ENCODE measurements at places on chromosomes 12 and 14.

DNA sequence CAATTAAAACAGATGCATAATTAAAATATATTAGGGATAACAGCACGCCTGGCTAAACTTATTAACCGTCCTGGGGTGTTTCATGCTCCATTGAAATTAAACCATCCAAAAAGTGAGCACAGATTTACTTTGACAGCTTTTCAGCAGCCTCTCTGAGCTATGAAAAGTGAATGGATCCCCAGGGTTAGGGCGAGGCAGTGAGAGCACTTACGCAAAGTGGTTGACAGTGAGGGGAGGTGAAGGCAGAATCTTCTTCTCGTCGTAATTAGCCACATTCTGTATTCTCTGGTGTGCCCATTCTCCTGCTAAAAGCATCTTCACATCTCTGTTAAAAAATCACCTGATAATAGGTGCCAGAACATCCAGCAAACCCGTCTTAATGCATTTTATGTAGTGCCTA lies 1.9 kb downstream of the TMTC2 start:
- no peak for DNase-seq

DNA sequence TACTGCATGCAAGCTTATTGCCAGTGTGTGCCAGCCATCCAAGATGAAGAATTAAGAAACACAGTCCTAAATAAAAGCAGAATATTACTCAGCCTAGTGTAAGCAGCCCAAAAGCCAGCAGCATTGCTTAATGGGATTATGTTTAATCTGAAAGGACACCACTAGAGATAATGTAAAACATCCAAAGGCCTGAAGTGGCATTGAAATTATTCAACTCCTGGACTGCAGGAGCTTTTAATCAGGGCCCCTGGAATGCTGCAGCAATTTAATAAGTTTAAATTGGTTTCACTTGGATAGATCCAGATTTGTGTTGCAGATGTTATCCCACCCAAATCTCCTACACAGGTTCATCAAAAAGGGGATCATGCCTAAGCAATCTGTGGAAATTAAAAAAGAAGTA lies 193.0 kb downstream of the C12orf50 start:
- DNase-seq = no peak

DNA sequence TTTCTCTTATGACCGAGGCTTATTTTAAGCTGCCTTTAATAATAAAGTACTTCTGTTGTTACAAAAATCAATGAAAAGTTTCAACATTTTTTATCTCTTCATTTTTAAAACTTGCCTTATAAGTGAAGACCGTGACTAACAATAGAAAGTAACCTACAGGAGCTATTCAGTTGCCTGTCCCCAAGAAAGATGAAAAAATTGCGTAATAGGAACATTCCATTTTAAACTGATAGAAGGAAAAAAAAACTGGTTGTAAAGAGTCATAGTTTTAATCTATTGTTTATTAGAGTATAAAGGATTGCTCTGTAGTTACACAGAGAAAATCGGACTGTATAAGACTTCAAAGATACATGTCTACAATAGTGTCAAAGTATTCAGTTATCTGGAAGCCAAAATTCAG lies 83.3 kb downstream of the DAAM1 start:
- DNase-seq = no peak

DNA sequence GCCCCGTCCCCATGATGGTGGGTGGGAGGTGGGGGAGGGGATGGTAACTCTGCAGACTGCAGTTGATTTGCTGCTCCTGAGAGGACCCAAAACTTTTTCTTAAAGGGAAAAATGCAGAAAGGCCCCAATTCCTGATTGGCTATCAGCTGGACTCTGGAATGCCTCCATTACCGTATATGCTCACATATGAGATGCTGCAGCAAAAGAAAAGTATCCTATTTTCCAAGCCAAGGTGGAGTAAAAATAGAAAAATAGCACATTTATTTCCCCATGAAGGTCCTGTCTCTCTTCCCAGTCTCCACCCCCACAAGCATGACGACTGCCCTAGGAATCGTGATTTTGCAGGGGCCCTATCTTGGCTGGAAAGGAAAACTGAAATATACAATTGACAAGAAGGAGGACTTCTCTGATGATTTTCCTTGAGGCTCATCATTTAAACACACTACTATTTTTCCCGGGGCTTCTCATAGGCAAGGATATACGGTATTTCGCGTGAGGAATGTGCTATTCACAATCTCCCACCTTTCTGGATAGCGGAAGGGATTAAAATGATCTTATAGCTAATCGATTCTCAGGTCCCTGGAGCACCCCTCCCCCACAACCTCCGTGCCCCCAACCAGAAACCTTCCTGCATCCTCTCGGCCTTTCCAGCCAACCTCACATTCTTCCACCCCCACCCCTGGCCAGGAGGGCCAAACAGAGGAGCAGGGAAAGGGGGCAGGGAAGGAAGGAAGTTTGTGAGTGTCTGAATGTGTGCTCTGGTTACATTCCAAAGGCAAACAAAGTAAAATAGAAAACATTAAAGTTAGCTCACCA lies 138.9 kb upstream of the CCND2 start:
- DNase-seq = no peak

DNA sequence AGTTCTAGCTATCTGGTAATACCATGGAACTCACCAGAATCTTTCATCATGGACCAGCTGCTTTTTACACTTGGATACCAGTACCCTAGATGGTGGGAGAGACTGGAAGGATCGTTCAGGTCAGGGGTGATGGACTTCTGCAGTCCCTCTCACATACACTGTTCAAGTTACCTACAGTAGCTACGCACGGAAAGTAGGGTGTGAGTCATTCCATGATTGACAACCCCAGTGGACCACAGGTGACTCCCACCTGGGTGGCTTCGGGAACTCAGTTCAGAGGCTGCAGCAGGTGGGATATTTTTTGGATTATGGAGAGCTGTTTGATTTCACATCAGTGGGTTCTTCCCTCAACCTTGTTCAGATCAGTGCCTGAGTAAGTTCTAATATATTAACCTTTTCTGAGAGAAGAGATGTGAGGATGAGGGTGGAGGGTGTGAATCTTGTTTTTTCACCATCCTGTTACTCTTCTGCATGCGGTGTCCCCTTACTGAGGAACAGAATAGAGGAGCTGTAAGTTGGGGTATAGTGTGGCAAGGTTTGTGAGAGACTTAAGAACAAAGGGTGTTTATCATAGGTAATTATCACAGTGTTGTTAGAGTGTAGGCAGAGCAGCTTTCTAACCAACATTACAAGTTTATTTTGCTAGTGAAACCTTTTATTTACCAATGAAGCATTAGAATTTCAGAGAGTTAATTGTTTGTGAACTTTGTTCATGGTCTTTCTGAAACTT lies 39.6 kb downstream of the PRKCH start:
- no peak for DNase-seq

- DNase-seq = no peak
Observed at GRCh38 chr12:122845865-122846621, 10.8 kb downstream of the HIP1R start.

- DNase-seq = no peak
Observed at GRCh38 chr14:102326583-102326982, 7.0 kb downstream of the ZNF839 start.

- no peak for DNase-seq
Observed at GRCh38 chr14:61485661-61486060, 164.3 kb downstream of the PRKCH start.

- peak; percentile 16 for DNase-seq
Observed at GRCh38 chr12:118456741-118457140, 80.4 kb downstream of the SUDS3 start.

DNA sequence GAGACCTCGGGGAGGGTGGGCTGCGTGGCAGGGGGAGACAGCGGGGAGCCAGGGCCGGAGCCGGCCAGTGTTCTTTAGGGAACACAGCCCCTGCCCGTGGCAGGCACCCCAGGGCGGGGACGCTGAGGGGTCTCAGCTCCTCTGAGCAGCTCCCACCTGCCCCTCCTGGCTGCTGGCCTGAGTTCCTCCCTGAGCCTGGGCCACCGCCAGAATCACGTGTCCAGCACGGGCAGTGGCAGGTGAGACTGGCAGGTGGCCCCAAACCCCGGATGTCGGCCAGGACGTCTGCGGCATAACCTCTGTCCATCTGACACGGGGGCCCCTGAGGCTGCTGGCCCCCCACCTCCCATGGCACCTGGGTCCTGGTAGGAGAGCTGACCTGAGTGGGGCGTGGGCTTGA lies 25.1 kb downstream of the NOC4L start:
- no peak for DNase-seq

GRCh38 chr14:24131549-24131966 lies 1.1 kb downstream of the FITM1 start:
- DNase-seq = no peak

- no peak for DNase-seq
Observed at GRCh38 chr12:12016284-12017100, 54.2 kb upstream of the BCL2L14 start.

- DNase-seq = no peak
Observed at GRCh38 chr12:108826101-108826806, 31.1 kb downstream of the SSH1 start.

- DNase-seq = no peak
Observed at GRCh38 chr12:132558861-132559623, 51.3 kb downstream of the LRCOL1 start.

GRCh38 chr12:65656891-65657351 lies 167.4 kb upstream of the HMGA2 start:
- DNase-seq = peak; percentile 98

DNA sequence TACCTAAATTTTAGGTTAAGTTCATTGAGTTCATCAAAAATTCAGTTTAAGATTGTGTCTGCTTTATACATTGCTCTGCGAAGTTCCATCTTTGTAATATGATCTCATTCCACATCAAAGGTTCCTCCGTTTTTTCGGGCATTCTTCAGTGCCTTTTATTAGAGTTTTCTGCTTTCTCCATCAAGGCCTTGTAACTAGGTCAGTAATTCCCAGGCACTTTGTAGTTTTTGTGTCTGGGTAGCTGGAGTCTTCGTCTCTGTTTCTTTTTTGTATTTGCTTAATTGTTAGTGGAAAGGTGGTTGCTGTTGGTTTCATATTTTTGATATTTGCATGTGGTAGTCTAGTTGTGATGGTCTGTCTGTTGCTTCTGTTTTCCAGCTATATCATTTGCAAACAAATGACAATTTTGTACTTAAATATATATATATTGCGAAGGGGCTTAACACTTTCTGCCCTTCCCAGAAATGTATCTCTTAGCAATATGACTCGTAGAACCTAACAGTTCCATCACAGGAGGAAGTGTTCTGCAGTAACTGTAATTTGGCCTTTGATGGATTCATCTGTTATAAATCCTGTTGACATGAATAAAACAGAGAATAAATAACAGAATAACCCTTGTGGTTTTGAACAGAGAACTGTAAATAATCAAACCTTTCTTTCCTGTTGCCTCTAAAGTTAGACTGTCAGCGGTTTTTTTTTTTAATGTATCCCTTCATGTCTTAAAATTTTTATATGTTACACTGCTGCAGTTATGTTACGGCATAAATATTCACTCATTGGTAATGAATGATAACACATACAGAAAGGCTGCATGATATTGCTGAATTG lies 88.4 kb upstream of the DYNC1H1 start:
- no peak for DNase-seq

DNA sequence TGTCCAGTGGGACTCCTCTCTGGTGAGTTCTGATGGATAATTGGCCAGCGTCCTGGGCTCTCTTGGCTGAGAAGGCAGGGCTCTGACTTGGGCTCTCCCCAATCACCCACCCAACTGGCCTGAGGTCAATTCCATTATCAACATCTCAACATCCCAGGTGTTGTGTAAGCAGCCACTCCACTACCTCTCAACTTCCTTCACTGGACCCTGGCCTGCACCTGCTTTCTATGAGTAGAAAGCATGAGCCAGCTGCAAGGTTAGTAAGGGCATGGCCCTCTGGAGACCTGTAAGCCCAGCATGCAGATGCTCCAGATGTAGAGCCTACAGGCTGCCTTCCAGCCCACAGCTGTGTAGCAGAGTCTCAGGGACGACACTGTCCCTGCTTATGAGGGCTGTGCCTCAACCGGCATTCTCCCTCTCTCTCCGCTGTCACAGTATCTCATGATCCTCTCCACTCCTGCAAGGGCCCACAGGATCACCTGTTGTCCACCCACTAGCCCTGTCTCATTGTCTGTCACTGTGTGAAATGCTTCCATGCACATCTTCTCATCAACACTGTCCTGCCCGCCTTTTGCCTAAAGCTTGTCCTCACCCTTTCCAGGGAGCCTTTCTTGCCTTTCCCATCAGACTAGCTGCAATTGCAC lies 5.4 kb upstream of the KRT81 start:
- DNase-seq = no peak

DNA sequence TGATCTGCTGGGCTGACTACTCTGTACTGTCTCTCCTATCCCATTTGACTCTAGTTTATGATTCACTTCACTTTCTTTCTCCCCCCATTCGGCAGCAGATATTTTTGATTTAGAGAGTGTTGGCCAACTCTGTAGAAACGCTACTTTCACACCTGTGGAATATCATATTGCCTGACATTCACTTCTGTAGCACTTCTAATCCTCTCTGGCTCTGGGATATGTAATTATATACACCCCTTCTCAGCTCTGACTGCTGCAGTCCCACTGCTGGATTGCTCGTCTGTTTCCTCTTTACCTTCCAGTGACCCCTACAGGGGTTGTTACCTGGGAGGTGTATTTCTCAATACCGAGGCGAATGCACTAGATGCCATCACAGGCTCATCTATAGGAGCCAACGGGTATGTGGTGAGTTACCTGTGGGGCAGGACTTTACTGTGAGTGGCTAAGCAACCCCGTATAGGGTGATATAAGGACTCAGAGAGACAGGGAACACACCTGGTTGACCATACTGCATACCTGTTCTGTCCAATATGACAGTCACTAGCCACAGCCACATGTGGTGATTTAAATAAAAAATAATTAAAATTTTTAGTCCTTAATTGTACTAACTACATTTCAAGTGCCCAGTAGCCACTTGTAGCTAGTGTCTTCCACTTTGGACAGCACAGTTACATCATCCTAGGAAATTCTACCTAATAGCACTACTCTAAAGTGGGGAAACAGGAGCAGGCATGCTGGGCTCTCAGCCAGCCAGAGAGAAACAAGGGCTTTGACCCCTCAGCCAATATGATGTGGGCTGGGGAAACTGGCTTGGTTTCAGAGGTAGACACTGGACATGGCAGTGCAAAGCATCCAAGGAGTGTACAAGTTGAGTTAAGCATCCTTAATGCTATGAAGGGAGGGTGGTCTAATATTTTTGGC lies 95.0 kb downstream of the C12orf75 start:
- no peak for DNase-seq

- no peak for DNase-seq
Observed at GRCh38 chr14:105889666-105890473, 363.5 kb downstream of the TMEM121 start.

DNA sequence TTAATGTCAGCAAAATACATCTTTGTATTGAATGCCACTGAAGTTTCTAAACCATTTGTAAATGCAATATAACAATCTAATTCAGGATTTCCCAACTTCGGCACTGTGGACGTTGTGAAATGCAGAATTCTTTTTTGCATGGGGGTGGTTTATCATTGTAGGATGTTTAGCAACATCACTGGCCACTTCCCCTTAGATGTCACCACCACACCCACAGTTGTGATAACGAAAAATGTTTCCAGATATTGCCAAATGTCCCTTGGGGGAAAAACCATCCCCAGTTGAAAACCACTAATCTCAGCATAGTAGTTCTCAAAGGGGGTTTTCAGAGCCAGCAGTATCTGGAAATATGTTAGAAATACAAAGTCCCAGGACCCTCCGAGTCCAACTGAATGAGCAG lies 203.3 kb downstream of the NAV3 start:
- no peak for DNase-seq
